ENCODE measurements at places on chromosomes 7 and 10. TPM values are rescaled to one million over a fixed set of nuclear protein-coding genes. Genes with fewer than 3 reads are reported as not detected.

FAM180A gene
- total RNA-seq, result 5.1 TPM

ACTL6B gene
- total RNA-seq, result not detected

PRR15 gene
- 5.9 TPM for total RNA-seq

CAMK2B gene
- total RNA-seq, result 0.57 TPM

- peak; percentile 62 for DNase-seq
Observed at GRCh38 chr10:132411561-132412253, 14.7 kb downstream of the PWWP2B start.
